ENCODE measurements at places on chromosomes 2 and 18. TPM values are rescaled to one million over a fixed set of nuclear protein-coding genes. Genes with fewer than 3 reads are reported as not detected.

MERTK gene
- 48.4 TPM for total RNA-seq

AMER3 gene
- 10.9 TPM for total RNA-seq

AGXT gene
- 0.51 TPM for total RNA-seq

REEP1 gene
- 6.4 TPM for total RNA-seq

- no peaks in the 10 kb centered on the region for H3K36me3 ChIP-seq
- H3K27ac ChIP-seq = no peak overlapping the region
- no peaks in the 10 kb centered on the region for H3K4me1 ChIP-seq
- H3K4me3 ChIP-seq = no peak overlapping the region
- no peak for DNase-seq
- H3K27me3 ChIP-seq = peaks cover 7% of the 10 kb centered on the region
Observed at GRCh38 chr2:239904496-239904895, 120.6 kb downstream of the NDUFA10 start.

- DNase-seq = no peak
- peaks cover 16% of the 10 kb centered on the region for H3K4me1 ChIP-seq
- peaks cover 9% of the 10 kb centered on the region for H3K27me3 ChIP-seq
- H3K4me3 ChIP-seq = no peak overlapping the region
- no peaks in the 10 kb centered on the region for H3K36me3 ChIP-seq
- no peak overlapping the region for H3K27ac ChIP-seq
Observed at GRCh38 chr2:105737980-105738657, 6.6 kb upstream of the NCK2 start.

DNA sequence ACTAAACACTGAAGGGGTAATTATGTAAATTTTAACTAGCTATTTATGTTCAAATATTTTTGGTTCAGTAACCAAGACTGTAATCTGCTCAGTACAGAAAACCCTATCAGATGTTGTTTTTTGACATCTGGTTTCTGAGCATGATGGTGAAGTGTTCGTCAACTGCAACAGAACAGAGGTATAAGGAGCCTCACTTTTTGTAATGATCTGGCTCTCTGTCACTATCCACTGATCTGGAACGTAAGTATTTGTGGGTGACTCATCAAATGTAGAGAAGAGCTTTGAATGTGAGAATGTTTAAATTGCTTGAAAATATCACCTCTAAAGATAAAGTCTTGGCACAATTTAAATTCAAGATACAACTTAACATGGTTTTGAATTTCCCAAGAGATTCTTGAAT lies 213.6 kb upstream of the FAM98A start:
- no peak overlapping the region for H3K27ac ChIP-seq
- H3K4me3 ChIP-seq = no peak overlapping the region
- no peak for DNase-seq
- no peaks in the 10 kb centered on the region for H3K27me3 ChIP-seq
- no peaks in the 10 kb centered on the region for H3K4me1 ChIP-seq

DNA sequence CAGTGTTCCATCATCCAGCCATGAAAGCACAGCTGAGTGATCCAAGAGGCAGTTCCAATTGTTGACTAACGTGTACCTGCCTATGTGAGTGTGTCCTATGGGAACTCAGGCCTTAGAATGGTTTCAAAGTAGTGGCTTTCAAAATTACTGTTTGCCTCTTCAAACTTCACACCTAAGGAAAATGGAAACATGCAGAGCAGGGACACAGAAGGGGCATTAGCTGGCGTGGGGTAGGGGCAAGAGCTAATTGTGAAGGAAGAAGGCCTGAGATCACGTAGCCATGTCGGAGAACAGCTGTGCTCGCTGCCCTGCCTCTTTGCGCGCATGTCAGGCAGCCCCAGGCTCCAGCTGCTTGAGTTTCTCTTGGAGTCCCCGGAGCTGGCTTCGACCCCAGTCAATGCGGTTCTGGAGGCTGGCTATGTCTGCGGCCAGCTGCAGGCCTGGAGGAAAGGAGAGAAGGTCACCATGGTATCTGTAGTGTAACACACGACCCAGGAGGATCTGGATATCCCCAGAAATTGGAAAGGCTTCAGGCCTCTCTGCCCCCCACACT lies 3.8 kb upstream of the IMP4 start:
- H3K27ac ChIP-seq = no peak overlapping the region
- H3K4me3 ChIP-seq = peak overlapping the region; percentile 29

GRCh38 chr2:179857236-179857635 lies 4.2 kb downstream of the ZNF385B start:
- DNase-seq = no peak
- no peak overlapping the region for H3K27ac ChIP-seq
- peaks cover 63% of the 10 kb centered on the region for H3K27me3 ChIP-seq
- H3K36me3 ChIP-seq = no peaks in the 10 kb centered on the region
- peaks cover 5% of the 10 kb centered on the region for H3K4me1 ChIP-seq
- no peak overlapping the region for H3K4me3 ChIP-seq

Data from type B pancreatic cell (in vitro differentiated cells).